ENCODE measurements at places on chromosomes 3 and 15.

DNA sequence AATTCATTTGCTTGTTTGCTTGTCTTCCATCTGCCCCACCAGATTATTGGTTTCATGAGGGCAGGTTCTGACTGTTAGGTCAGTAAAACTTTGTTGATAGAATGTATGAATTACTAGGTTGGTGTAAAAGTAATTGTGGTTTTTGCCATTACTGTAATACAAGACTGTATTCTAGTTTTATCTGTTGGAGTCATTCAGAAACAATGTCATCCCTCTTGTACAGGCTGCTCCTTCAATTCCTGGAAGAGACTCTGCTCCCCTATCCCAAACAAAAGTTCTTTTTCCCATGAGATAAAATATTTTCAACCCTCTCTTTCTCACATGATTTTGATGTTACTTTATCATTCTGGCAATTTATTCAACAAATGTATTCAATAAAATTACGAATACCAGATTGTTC, 115.0 kb downstream of the CHST2 start:
- no peak for DNase-seq

DNA sequence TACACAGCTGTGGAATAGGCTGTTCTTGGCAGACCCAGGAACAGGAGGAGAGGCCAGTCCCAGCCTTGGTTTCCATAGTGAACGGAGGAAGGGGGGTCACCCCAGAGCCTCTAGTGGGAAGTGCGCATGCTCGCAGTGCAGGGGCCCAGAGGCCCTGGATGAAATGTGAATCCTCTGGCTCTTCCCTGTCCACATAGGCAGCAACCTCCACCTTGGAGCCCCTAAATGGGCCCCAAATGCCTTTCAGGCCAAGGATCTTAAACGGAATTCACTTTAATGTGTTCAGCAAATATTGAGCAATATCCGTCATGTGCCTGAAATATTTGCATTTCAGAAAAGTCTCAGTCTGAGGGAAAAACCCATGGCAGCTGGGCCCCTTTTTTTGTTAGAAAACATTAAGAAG, 3.3 kb upstream of the NDN start:
- DNase-seq = no peak

DNA sequence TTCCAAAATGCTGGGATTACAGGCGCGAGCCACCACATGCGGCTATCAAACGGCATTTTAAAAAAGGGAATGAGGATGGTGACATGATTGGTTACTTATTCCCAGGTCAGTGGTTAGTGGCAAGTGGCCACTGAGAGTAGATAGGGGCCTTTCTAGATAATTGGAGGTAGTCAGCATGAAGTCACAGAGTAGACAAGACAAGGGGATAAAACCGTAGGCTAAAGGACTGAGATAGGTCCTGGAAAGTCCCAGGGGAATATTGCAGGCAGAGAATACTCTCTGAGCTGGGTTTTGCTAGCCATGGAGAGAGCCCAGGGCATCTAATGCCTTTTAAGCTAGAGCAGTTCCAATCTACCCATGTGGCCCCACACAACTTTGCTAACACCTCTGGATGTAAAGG, 52.2 kb downstream of the KCNAB1 start:
- DNase-seq = no peak

DNA sequence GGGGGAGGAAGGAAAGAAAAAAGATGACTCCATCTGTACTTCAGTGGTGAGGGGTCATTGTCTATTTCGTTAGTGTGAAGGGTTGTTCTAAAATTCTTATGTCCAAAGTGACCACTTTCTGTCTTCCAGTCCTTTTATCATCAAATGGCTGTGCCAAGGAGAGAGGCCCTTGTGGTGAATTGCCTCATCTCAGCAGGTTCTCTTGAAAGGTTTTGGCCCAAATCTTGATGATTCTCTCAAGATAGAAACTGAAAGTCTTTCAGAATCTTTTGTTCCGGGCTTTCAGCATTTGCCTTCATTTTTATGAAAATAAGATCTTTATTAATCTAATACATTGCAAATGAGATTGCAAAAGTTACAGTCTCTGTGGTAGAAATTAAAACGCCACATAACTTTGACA, 575.8 kb downstream of the RSL24D1 start:
- no peak for DNase-seq

DNA sequence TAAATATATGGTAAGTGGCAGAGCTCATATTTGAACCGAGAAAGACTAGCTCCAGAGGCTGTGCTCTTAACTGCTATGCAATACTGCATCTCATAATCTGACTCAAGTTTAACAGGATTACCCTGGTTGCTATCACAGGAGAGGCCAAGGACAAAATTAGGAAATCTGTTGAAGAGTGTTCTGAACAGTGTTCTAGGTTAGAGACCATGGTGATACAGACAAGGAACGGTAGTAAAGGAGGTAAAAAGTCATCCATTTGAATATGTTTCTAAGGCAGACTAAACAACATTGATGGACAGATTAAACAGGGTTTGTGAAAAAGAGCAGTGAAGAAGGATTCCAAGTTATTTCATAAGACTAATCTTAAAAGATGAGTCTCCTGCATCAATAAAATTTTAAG, 22.1 kb downstream of the PLOD2 start:
- DNase-seq = no peak

DNA sequence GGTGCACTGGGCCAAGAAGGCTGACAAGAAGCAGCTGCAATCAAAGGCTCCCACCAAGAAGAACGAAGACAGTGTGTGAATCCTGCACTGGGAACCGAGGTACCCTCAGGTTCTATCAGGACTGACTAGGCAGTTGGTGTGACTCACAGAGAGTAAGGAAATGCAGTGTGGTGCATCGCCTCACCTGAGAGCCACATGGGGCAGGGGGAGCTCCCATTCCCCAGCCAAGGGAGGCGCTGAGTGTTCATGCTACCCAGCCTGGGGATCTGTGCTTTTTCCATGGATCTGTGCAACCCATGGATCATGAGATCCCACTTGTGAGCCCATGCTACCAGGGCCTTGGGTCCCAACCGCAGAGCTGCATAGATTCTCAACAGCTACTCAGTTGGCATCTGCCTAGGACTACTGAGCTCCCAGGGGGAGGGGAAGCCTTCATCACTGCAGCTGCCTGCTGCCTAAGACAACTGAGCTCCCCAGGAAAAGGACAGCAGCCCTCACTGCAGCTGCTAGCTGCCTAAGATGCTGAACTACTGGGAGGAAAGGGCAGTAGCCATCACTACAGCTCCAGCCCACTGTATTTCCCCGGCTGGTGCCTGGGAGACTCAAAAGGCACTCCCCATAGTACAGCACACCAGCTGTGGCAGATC, 6.9 kb upstream of the PLSCR2 start:
- DNase-seq = no peak

- DNase-seq = peak; percentile 41
Observed at GRCh38 chr3:13235079-13235478, 161.8 kb upstream of the IQSEC1 start.

DNA sequence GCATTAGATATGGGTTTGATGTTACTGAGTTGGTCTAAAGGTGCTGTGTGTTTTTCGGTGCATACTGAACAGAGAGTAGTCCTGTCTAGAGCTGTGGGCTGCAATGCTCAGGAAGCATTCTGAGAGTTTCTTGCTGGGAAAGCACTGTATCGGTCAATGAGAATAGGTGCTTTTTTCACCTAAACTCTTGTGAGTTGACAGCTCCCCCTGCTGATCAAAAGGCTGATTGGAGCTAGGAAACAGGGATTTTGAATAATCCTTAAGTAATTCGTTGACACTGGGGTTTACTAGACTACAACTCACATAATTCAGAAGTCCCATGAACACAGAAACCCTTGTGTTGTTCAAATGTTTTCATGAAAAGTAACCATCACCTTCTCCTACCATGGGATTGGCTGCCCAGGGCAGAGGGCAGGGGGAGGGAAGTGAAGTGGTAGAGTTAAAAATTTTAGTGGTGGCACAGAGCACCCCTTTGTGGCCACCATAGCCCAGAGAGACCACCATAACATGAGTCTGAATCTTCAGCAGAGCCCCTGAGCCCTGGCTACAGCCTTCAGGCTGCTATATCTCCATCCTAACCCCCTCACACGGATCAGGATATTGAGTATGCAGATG, 13.0 kb upstream of the MANF start:
- DNase-seq = peak; percentile 80

GRCh38 chr15:58224068-58224467, 85.9 kb downstream of the AQP9 start:
- DNase-seq = no peak

GRCh38 chr15:24772266-24772665, 96.7 kb downstream of the NPAP1 start:
- DNase-seq = peak; percentile 5

GRCh38 chr15:88383354-88383753, 83.8 kb downstream of the MRPL46 start:
- DNase-seq = no peak

DNA sequence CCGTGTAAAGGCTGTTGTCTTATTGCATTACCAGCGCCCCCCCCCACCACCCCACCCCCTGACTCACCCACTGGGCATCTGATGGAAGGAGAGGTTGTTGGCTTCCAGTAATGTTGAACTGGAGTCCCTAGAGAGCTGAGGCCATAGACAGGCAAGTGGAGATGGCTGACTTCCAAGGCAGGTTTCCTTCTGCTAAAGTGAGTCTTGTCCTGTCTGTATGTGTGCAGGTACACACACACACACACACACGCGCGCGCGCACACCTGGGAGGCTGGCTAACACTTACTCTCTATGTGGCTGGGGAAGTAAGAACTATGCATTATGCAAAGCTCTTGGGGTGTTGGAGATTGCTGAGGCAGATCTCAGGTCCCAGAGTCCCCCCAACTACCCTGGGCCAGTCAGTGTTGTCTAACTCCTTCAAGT, 1.6 kb upstream of the KY start:
- DNase-seq = no peak

GRCh38 chr3:171187706-171188290, 161.3 kb upstream of the SLC2A2 start:
- peak; percentile 34 for DNase-seq

GRCh38 chr15:77071305-77072223, 655 bp upstream of the TSPAN3 start:
- DNase-seq = no peak

GRCh38 chr3:46383211-46383950, 12.6 kb downstream of the CCR5 start:
- no peak for DNase-seq

- no peak for DNase-seq
Observed at GRCh38 chr15:68651916-68652525, 73.2 kb downstream of the CORO2B start.

Measured in common myeloid progenitor, CD34-positive (primary cell).